ENCODE measurements at places on chromosomes 3 and 15. TPM values are rescaled to one million over a fixed set of nuclear protein-coding genes. Genes with fewer than 3 reads are reported as not detected.

DNA sequence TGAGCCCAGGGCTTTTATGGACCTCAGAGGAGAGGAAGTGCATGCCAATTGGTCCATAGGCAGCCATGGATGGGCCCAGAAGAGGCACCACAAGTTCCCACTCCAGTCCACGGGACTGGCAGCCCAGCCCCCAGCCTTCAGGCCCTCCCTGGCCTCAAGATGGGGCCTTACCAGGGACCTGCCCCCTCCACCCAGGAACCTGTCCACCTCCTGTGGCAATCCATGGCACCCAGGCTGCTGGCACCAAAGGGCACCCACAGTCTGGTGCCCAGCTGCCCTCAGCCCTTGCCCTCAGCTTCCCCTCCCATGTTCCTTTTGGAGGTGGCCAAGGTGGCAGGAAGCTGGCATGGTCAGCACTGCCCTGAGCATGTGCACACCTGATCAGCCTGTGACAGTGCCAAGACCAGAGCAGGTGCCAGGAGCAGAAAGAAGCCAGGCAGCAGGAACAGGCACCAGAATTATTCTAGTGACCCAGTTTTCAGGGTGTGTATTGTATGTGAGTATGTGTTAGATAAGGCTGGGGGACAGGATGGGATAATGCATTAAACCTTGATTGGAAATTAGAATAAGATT lies 415.0 kb downstream of the NTRK3 start:
- no peak for DNase-seq

GRCh38 chr15:47750030-47750739 lies 32.9 kb downstream of the SEMA6D start:
- no peak for DNase-seq

GRCh38 chr3:195236076-195236798 lies 34.7 kb downstream of the XXYLT1 start:
- no peak for DNase-seq

GRCh38 chr3:25372167-25372566 lies 55.9 kb upstream of the RARB start:
- DNase-seq, result no peak

Gene MASP1
- 6.6 TPM for polyA plus RNA-seq

DNA sequence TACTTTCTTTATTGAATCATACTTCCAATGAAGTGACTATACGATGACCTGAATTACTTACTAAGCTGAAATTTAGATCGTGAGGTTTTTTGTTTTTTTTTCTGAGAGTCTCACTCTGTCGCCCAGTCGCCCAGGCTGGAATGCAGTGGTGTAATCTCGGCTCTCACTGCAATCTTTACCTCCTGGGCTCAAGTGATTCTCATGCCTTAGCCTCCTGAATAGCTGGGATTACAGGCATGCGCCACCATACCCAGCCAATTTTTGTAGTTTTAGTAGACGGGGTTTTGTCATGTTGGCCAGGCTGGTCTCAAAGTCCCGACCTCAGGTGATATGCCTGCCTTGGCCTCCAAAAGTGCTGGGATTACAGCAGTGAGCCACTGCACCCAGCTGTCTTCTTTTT lies 28.7 kb downstream of the SPPL2A start:
- DNase-seq, result no peak

Gene ONECUT1
- polyA plus RNA-seq, result not detected

- no peak for DNase-seq
These were observed 143.4 kb downstream of the PTPRG start for GRCh38 chr3:61704807-61705206.

DNA sequence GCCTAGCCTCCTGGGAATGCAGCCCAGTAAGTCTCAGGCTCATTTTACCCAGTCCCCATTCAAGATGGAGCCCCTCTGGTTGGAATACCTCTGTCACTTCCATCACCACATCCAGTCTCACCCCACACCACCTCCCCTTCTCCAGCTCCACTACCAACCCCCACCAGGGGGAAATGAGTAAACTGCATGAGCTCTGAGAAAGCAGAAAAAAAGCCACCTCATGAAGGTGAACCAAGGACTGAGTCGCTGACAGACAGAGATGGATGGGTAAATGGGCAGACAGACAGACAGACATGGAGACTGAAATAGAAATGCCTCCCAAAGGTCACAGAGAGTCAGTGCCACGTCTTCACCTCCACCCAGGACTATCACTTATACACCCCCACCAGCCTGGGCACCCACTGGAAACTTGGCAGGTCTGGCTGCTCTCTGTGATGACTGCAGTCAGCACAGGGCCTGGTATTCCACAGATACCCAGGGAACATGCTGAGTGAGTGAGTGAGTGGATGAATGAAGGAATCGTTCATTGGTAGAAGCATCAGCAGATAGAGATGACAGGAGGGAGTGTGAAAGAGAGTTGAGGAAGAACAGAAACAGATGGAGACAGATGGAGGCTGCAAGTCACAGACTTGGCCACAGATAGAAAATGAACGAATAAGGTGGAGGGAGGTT lies 4.9 kb upstream of the LOXL1 start:
- DNase-seq, result no peak

GRCh38 chr15:57328897-57329296 lies 47.4 kb upstream of the CGNL1 start:
- no peak for DNase-seq

GRCh38 chr15:59290295-59291212 lies 82.1 kb downstream of the MYO1E start:
- no peak for DNase-seq

DNA sequence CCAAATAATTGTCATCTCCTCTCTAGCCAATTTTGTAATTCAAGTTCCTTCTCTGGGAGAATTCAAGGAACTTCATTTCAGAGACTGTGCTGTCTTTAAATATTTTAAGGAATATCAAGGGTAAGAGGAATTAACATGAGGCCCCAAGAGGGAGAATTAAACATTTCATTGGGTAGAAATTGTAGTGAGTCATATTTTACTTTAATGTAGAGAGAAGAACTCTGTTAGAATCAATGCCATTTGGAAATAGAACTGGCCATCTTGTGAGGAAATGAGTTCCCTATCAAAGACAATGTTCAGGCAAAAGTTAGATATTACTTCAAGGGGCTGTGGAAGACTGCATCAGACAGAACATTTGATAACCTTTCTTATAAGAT lies 43.5 kb upstream of the TP63 start:
- DNase-seq, result no peak

Gene RASGRF1
- 0.21 TPM for polyA plus RNA-seq

GRCh38 chr3:172635588-172635987 lies 75.3 kb downstream of the NCEH1 start:
- DNase-seq, result no peak

Gene RASGRP1
- 14.0 TPM for polyA plus RNA-seq

- no peak for DNase-seq
These were observed 46.0 kb downstream of the SUCNR1 start for GRCh38 chr3:151919446-151919845.

DNA sequence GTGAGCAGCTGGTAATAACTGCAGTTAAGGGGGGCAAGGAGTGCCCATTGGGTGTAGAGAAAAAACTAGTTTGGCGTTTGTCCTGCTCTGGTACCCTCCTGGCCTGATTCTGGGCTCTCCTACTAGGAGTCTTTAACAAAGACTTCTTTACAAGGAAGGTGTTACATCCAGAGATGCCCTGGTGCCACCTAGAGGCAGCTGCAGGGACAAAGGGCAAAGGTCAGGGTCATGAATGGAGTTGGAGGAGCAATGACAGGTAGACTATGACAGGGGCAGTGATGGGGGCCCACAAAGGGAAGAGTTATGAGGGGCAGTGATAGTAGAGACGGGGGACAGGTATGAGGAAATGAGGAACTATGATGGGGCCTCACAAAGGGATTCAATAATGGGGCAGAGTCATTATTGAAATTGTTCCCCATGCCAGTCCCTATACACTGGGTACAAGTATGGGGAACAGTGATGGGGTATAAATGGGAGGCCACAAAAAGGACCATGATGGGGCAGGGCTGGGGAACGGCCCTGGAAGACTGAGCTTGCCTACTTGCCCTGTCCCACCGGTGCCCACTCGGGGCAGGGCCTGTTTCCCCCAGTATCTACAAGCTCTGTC lies 7.9 kb downstream of the CCDC71 start:
- no peak for DNase-seq

DNA sequence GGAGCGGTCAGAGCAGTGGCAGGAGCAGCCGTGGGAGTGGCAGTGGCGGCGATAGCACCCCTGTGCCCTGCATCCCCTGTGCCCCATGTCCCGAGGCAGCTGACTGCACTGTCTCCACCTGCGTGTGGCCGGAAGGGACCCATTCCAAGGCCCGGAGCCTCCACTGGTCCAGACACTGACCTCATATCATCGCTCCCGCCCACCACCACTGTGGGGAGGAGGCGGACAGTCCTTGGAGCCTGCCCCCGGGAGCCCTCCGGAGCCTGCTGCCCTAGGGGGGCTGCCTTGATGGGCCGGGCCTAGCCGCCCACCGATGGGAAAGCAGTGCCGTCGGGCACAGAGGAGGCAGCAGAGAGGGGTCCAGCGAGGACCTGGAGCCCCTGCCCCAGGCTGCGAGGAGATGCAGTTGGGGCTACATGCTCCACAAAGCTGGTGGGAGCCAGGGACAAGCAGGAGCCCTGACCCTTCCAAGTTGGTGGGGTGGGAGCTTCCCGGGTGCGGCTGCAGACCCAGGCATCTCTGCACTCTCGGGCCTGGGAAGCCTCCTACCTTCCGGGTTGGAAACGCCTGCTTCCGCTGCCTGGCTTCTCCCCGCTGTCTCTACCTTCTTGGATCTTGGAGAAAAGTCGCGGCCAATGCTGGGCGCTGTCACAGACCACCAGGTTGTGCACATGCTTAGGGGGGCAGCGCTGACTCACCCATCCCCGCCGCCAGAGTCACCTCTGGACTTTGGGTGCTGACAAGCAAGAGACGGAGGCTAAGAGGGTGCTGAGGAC lies 283.2 kb upstream of the ROBO1 start:
- no peak for DNase-seq

DNA sequence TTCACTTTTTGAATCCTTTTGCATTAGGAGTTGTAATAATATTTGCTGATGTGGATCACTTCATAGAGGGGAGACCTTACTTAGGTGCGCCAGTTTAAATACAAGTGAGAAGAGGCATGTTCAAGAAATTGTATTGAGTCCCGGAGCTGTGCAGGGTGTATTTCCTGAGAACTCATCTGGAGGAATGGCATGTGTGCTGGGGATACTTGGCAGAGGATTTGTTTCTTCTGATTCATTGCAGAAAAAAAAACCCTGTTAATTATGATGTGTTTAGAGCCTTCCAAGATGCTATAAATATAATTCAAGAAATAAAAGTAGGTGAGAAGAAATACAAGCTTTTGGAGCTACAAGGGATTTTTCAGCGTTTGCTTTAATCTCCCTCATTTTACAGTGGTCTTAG lies 97.6 kb downstream of the TPRG1 start:
- no peak for DNase-seq

- DNase-seq, result no peak
These were observed 55.7 kb downstream of the LMCD1 start for GRCh38 chr3:8557298-8557697.

DNA sequence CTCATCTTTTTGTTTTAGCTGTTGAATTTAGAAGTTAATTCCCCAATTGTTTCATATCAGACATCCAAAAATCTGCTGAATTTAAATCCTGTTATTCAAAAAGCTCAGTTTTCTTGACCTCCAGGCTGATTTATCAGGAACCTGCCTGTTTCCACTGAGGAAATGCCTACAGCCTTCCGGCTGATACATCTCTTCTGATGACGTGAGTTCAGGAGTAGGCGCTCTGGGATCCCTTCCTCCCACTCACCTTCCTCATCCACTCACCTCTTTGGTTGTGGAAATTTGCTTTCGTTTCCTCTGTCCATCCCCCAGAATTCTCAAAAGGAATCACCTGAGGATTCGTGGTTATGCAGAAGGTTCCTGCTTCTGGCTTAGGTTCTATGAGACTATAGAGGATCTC lies 55.4 kb upstream of the ALDH1A3 start:
- DNase-seq, result no peak

GRCh38 chr15:52171386-52171785 lies 19.8 kb downstream of the GNB5 start:
- no peak for DNase-seq

- DNase-seq, result no peak
These were observed 344.7 kb upstream of the RBMS3 start for GRCh38 chr3:28936154-28936553.

Gene TGM4
- 0.06 TPM for polyA plus RNA-seq

- no peak for DNase-seq
These were observed at the start of gene ZIC4 for GRCh38 chr3:147406028-147406931. ZIC4 (minus strand) TSS chr3:147406543; CDS start chr3:147402797, 3,746 bp downstream.

- no peak for DNase-seq
These were observed 24.7 kb downstream of the GPR171 start for GRCh38 chr3:151178208-151178845.

- no peak for DNase-seq
These were observed 23.4 kb upstream of the PLOD2 start for GRCh38 chr3:146184241-146185015.

DNA sequence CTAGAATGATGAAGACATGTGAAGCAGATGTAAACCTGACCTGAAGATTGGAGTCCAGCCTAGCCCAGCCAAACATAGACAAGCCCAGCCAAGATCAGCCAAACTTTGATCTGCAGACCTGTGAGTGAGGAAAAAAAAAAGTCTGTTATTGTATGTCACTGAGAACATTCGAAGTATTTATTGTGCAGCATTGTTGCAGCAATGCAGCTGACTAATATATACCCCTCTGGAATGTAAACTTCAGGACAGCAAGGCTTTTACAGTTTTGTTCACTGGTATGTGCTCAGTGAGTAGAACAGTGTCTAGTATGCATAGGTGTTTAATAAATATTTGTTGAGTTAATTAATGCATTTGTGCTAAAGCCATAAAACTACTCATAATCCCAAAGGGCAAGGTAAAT lies 23.4 kb downstream of the TMEM202 start:
- no peak for DNase-seq

DNA sequence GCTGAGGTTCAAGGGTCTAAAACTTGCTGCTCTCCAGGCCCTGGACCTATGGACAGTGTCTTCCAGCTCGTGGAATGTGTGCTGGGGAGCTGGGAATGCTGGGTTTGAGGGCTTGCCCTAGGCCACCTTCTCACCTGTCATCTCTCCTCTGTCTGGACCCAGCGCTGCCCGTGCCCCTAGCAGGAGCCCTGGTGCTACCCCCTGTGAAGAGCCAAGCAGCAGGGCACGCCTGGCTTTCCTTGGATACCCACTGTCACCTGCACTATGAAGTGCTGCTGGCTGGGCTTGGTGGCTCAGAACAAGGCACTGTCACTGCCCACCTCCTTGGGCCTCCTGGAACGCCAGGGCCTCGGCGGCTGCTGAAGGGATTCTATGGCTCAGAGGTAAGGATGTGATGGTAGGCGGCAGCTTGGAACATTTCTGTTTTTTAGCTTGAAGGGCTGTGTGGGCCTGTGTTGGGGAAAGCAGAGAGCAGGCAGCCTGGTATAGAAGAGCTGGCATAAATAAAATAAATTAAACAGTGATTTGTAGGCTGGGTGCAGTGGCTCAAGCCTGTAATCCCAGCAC lies 5.1 kb downstream of the CHRD start:
- no peak for DNase-seq

Gene HCN4
- polyA plus RNA-seq, result 1.0 TPM

DNA sequence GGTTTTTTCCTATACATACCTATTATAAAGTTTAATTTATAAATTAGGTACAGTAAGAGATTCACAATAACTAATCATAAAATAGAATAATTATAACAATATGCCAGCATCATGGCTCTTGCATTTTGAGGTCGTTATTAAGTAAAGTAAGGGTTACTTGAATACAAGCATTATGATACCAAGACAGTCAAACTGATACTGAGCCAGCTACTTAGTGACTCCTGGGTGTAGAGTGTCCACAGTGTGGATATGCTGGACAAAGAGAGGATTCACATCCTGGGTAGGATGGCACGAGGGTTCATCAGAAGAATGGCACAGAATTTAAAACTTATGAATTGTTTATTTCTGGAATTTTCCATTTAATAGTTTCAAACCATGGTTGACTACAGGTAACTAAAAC lies 157.2 kb upstream of the IL12A start:
- DNase-seq, result no peak

GRCh38 chr15:85408270-85408746 lies 27.9 kb downstream of the AKAP13 start:
- no peak for DNase-seq

Data from right renal cortex interstitium (tissue), 3 donors.